ENCODE measurements at places on chromosomes 11 and 22.

DNA sequence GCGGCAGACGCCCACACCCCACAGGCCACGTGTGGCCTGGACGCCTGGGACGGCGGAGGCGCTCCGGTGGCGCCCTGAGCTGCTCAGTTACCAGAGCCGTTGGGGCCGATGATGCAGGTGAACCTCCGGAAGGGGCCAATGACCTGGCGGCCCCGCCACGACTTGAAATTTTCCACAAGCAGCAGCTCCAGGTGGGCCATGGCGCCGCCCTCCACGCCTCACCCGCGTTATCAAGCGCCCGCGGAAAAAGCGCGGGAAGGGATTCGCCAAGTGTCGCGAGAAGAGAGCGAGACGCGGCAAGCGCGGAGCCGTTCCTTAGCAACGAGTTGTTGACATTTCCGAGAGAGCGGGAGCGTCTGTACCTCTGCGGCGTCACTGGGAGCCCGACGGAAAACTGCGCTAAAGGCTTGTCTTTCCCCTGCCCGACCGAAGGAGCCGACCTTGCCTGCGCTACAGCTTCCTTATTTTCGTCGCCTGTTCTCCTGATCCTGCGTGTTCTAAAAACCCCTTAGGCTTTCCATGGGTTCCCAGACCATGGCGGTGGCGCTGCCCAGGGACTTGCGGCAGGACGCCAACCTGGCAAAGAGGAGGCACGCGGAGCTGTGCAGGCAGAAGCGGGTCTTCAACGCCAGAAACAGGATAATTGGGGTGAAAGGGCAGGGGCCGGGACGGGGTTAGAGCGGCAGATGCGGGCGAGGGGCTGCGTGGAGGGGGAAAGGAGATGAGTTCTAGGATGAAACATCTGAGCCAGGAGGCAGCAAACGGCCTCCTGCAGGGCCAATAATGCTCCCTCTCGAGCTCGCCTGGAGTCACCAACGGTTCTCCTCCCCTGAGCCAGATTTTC, at the start of the genes RIBC2 and SMC1B:
TSS of gene RIBC2 (plus strand) at position 326 of the 844 bp plus-strand sequence. CDS start at position 520, 194 bp downstream.
TSS of gene SMC1B (minus strand) at position 232 of the 844 bp plus-strand sequence. CDS start at position 200, 32 bp downstream.
- peak; percentile 68 for DNase-seq

DNA sequence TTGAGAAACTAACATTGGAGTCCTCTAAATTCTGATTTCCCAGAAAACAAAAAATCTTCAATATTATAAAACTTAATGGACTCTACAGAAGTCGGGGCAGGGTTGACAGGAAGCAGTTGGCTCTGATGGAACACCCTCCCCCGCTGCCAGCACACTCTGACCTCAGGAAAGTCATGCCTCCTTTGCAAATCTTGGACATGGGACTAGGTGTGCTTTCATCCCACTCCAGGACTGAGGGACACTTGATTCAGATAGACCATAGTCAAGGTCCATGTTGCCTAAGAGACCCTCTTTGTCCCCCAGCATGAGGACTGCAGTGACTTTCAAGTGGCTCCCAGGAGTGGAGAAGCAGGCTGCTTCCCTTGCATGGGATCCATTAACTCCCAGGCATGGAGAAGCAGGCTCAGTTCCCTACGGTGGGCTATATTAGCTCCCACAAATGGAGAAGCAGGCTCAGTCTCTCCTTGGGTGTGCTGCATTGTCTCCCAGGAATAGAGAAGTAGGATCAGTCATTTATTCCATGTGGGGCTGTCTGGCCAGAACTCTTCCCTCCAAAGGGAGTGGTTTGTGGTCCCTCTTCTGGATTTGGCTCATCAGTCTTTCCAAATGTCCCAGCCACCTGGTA, 38.3 kb downstream of the C22orf31 start:
- DNase-seq = no peak

GRCh38 chr22:22431271-22432220, 77.0 kb downstream of the ZNF280B start:
- peak; percentile 49 for DNase-seq

GRCh38 chr11:98417256-98417755, 603.4 kb upstream of the CNTN5 start:
- DNase-seq = no peak

DNA sequence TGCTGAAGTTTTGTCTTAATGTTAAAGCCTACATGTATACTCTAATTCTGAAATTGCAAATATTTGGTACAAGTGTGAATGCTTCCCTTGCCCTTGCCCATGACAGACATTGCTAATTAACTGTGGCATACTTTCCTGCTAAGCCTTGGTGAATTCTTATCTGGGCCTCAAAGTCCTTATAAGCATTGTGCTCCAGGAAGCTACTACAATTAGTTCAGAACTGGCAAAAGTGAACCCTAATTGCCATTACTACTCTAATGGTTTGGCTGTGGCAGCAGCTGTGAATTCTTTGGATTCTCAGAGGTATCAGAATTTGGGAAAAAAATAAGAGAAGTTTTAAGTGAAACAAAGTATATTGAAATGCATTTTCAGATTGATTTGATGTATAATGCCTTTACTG, 24.3 kb downstream of the EMSY start:
- DNase-seq = no peak

GRCh38 chr11:37786214-37786755, 1188.2 kb upstream of the RAG2 start:
- DNase-seq = peak; percentile 23

DNA sequence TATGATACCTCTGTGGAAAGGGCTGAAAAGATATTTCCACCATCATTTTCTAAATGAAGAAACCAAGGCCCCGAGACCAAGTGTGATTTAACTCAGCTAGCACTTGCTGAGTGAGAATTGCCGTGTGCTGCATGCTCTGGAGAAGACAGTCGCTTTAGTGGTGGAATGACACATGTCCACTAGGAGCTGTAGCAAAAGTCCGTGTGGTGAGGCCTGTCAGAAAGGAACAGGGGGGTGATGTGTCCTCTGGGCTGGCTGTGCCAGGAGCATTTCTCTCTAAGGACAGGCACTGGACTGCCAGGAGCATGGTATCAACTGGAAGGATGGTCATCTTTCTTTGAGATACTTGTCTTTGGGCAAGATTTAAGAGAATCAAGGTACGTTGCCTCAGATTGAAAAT, 72.8 kb downstream of the ATXN10 start:
- no peak for DNase-seq

- no peak for DNase-seq
These were observed 961.8 kb upstream of the CCDC90B start for GRCh38 chr11:84247926-84248325.

DNA sequence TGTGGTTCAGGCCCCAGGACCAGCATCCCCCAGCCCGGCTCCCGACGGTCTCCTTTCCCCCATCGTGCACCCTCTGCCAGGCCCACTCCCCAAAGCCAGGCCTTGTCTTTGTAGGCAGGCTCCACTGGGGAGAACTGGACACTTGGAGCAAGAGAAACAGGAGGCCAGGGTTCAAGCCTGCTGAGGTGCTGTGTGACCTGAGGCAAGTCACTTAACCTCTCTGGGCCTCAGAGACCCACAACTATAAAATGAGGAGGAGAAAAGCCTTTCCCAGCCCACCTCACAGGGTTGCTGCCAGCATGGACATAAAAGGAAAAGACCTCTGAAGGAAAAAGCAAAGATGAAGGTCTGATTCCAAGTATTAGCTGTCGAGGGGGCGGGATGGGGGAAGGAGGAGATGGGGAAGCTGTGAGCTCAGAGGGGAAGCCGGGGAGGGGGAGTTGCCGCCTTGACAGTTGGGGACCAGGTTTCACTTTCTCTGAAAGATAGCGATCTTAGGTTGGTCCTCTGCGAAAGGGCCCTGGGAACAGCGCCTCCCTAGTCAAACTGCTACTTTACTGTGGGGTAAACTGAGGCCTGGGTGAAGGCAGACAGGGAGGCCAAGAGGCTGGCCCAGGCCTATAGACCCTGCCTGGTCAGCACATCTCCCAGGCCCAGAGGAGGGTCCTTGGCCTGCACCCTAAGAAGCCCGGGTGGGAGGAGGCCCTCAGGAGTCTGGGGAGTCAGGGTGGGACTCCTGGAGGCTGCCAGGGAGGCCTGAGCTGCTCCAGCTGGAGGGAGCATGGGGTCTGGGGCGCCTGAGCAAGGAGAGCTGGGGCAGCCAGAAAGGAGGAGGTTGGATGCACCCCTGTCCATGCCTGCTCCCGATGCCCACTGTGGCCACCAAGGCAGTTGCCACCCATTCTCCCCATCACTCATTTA, 991 bp upstream of the OSM start:
- no peak for DNase-seq

DNA sequence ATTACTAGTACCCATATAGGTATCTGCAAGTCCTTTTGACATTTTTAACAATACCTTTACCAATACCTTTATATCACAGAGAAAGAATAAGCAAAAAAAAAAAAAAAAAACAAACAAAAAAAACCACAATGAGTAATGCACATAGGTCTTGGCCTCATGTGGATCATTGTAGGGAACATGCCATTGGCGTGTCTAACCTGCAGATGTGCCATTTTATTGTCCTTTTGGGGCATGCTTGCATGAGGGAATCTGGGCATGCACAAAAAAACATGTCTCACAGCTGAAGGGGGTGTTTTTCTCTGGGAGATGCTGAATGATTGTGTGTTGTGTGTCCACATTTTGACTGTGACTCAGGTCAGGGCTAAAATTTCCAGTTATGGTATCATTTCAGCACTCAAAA, 361.6 kb downstream of the GUCY1A2 start:
- peak; percentile 6 for DNase-seq

GRCh38 chr22:33969045-33969444, 48.8 kb upstream of the LARGE1 start:
- DNase-seq = no peak

DNA sequence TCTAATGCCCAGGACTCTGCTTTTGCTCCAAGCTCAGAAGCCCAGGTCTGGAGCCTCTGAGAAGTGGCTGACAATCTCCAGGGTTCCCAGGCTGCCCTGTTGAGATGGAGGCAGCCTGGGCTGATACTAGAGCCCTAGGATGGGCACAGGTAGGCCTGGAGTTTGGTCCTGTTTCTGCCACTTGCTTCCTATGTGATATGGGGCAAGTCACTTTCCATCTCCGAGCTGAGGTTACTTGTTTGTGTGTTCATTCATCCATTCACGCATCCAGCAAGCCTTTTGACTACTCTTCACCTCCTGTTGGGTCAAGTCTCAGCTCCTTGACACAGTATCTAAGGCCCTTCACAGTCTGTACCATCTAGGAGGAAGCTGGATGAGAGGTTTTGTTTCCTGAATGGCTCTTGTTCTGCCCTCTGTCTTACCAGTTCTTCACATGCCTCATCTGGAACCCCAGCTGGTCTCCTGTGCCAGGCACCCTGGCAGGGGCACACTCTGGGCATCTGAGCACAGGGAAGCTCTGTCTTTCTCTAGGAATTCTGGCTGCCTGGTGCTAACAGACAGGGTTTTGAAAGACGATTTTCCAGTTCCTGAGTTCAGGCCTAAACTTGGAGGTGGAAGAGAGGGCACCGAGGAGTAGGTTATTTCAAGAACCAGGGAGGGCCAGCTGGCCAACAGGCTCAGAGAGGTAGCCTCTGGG, 53.2 kb upstream of the AMPD3 start:
- DNase-seq = no peak

DNA sequence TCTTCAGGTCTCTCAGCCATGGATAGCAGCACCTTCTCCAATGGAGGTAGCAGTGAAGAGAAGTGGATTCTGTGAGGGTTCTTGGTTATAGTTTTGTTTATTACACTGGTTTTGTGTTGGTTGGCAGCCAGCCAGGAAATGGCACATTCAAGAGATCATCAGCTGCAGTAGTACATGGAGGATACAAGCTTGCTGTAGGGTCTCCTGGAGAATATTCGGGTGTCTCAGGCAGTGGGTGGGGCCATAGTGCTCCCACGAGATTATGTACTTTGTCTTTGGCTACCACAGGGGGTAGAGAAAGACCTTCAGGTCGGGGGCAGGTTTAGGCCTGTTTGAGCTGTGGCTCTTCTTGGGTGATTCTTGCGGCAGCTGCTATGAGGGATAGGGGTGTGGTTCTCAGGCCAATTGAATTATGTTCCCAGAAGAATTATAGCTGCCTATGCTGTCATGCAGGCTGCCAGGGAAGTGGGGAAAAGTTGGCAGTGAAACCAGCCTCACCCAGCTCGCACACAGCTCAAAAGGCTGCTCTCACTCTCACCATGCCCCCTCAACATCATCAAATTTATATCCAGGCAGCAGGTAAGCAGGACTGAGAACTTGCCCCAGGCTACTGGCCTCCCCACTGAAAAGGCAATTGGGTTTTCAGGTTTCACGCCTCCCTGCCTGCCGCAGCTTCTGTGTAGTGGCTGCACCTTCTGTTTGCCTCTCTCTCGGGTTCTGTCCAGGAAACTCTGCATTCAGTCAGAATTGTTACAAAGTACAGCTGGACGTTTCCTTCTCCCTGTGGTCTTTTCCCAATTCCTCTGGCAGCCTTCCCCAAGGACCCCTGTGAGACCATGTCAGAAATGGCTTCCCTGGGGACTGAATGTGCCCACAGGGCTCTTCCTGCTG, 435.5 kb downstream of the LUZP2 start:
- no peak for DNase-seq

- DNase-seq = peak; percentile 32
These were observed 428.8 kb downstream of the DYNC2H1 start for GRCh38 chr11:103537904-103538502.

- no peak for DNase-seq
These were observed 39.0 kb downstream of the SLC22A12 start for GRCh38 chr11:64629796-64630562.

DNA sequence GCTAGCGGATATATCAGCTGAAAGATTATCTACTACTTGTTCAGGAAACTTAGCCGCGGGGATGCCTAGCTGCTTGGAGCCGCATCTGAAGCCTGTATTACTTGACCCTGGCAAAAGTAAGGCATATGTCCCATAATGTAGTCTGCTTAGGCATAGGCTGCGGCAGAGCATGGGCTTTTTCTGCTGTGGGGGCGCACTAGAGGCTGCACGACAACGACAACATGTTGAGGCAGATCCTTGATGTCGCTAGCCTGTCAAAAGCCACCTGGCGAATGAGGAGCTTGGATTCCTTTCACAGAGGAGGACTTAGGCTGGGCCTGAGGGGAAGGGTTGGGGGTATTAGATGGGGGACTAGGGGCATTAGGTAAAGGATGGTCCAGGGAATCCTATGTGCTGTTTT, 1.1 kb upstream of the OR52N2 start:
- DNase-seq = no peak

- DNase-seq = no peak
These were observed 3.5 kb downstream of the PLXNB2 start for GRCh38 chr22:50303848-50304527.

DNA sequence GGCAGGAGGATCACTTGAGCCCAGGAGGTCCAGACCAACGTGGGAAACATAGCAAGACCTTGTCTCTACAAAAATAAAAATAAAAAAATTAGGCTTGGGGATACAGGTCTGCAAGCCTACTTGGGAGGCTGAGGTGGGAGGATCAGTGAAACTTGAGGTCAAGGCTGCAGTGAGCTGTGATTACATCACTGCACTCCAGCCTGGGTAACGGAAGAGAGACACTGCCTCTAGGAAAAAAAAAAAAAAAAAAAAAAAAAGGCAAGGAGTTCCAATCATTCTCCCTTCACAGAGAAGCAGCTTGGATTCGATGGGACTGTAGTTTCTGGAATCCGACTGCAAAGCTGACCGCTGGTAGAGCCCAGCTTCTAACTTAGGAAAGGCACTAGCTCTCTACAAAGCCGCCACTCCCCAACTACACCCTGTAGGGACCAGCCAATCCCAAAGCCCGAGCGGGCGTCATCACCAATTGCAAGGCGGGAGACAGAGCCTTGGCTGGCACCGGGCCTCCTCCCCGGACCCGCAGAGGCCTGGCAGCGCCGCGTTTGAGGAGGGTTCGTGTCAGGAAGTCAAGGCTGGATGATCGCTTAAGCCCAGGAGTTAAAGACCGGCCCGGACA, 716 bp upstream of the DDB2 start:
- DNase-seq = peak; percentile 91

- DNase-seq = peak; percentile 83
These were observed 163.3 kb upstream of the RASSF10 start for GRCh38 chr11:12845739-12846358.

All from AG10803 (cell line).